ENCODE measurements at places on chromosomes 7 and 10.

DNA sequence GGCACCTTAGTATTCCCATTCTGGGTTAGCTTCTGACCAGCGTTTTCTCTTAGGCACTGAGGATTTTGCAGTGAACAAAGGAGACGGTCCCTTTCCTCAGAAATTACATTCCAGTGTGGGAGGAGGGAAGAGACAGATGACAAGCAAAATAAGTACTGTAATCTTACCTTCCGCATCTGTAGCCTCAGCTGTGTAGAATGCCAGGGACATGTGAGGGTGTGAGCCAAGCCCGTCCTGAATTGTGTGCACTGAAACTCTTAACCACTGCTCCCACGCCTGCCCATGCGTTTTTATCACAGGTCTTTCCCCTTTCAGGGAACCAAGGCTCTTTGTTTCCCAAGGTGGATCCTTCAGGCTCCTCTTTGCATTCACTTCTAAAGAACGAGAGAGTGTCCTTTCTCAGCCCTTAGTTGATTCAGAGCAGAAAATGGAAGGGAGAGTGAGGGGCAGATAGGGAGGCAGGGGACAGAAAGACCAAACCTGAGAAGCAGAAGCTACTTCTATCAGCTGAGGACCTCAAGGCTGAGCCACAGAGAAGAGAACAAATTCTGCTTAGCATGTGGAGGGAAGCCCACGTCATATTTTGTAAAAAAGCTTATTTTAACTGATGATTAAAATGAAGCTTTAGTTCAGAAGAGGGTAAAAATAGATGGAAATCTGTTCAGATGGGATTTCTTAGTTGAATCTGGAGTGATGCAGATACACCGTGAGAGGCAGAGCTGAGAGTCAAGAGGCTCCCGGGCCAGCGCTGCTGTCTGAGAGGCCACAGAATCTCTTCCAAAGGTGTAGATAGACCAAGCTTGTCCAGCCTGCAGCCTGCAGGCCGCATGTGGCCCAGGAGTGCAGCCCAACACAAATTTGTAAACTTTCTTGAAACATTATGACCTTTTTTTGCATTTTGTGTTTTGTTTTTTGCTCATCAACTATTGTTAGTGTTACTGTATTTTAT is 122.5 kb downstream of the CCNY start:
- no peak for DNase-seq

DNA sequence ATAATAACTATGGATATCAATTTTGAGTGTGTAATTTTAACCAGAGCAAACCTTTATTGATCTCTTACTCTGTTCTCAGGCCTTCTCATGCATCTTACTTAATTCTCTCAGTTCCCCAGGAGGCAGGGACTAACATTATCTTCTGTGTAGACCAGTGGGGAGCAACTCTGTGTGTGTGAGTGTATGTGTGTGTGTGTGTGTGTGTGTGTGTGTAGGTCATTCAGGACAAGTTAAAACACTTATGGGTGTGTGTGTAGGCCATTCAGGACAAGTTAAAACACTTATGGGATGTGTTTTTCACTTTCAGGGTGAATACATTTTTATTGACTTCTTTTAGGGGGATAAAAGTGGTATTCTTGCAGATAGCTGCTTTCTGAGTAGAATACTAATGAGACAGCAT is 145.0 kb downstream of the ADAM12 start:
- DNase-seq = no peak

DNA sequence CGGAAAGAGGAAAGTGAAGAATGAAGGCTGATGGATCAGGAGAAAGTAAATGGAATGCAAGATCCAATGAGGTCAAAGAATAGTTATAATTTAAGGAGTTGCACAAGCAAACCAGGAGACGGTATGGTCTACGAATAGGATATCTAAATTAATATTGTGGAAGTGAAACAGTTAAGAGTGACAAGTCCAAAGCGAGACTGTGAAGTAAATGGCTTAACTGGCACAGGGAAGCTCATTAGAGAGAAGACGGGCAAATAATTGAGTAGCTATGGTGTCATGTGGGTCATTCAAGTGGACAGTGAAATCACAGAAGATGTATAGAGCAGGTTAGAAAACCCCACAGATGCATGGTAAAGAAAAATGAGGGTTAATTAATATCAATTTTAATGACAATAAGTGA is 3.2 kb downstream of the CYP51A1 start:
- no peak for DNase-seq

DNA sequence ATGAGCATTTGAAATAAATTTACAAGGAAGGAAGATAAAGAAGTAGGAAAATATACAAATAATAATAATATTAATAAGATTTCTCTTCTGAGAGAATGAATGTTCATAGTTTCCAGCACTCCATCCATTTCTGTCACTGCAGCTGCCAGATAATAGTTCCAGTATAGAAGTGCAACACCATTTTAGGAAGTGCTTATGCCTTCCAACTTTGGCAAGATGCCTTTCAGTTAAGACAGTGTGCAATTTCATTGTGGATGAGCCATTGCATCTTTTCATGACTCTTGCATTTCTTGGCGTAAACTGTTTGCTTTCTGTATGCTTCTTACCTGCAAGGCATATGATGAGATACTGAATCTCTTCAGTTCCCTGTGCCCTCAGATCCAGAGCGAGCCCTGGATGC is 185.0 kb downstream of the PDE1C start:
- DNase-seq = peak; percentile 32

- no peak for DNase-seq
Observed at GRCh38 chr7:29892231-29892630, 85.9 kb downstream of the WIPF3 start.

DNA sequence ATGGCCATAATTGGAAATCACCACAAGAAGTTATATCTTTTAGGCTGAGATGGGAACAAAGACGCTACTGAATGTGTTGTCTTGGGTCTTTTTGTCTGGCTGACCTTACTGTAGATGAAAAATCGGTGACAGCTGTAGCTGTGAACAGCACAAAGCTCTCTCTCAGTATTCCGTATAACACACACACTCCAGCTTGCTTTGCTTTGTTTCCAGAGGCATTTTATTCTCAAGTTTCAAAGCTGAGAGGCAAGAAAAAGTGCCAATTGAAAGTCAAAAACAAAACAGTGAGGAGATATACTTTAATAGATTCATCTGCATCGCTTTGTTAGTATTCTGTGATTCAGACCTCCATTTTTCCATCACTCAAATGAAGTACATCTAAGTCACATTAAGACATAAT is 39.6 kb upstream of the CABCOCO1 start:
- no peak for DNase-seq

GRCh38 chr10:87750817-87751216 is 67.2 kb downstream of the ATAD1 start:
- DNase-seq = no peak

All from Kasumi-1 (cell line).